ENCODE measurements at places on chromosomes 6 and 20.
A peak's percentile ranks its signal among the peaks of the same experiment; 100 is the strongest.

GRCh38 chr20:35329435-35330139 is 37.4 kb upstream of the FAM83C start:
- peak; percentile 39 for DNase-seq

GRCh38 chr20:62804627-62805154 is at the start of gene OGFR:
Gene OGFR (plus strand): TSS chr20:62804835. CDS start chr20:62804860, 25 bp downstream.
- peak; percentile 41 for DNase-seq

DNA sequence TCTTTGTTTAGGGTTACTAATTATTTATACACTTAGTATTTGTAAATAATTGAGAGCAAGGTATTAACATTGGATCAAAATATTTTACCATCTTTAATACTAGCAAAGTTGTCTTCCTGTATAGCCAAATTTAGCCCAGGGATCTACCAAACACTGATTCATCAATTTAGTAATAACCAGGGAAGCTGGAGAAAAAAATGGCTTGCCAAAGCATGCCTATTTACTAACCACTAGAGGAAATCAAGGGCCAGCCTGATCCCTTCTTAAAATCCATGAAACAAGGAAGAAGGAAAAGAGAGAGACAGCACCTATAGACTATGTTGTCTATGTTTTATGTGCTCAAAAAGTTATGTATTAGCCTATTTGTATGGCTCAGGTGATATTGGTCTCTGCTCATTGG is 450.3 kb upstream of the GJE1 start:
- peak; percentile 17 for DNase-seq

GRCh38 chr6:25494469-25494868 is 157.5 kb upstream of the SCGN start:
- no peak for DNase-seq

GRCh38 chr20:57049296-57049695 is 217.1 kb downstream of the BMP7 start:
- DNase-seq = no peak

DNA sequence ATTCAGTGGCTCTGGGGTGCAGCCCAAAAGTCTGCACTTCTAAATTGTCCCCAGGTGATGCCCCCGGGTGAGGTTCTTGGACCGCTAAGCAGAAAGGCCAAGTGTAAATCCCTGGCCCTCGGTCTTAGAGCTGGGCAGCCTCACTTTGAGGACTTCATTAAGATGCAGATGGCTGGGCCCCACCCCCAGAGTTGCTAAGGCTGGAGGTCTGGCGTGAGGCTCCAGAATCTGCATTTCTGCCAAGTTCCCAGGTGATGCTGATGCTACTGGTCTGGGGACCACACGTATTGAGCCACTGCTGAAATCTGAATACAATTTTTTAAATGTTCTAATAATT is 735 bp upstream of the SLC23A2 start:
- no peak for DNase-seq

DNA sequence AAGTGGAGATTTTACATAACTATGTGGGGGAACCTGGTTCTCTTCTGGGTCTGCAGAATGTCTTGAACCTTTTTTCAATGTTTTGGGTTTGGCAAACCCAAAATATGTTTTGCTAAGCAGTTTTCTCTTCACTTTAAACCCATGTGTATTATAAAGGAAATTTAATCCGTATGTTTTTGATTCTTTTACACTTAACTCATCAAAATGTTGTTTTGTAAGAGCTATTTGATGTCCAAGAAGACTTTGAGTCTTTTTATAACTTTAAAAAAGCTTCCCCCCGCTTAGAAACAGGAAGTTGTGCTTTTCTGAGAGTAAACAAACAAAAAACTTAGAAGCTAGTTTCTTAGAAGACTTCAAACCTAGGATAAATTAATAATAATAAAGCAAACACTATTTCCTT is 81.9 kb upstream of the CEP162 start:
- DNase-seq = peak; percentile 17

- DNase-seq = peak; percentile 25
Measured at GRCh38 chr6:150729188-150729748, 129.6 kb downstream of the PLEKHG1 start.

DNA sequence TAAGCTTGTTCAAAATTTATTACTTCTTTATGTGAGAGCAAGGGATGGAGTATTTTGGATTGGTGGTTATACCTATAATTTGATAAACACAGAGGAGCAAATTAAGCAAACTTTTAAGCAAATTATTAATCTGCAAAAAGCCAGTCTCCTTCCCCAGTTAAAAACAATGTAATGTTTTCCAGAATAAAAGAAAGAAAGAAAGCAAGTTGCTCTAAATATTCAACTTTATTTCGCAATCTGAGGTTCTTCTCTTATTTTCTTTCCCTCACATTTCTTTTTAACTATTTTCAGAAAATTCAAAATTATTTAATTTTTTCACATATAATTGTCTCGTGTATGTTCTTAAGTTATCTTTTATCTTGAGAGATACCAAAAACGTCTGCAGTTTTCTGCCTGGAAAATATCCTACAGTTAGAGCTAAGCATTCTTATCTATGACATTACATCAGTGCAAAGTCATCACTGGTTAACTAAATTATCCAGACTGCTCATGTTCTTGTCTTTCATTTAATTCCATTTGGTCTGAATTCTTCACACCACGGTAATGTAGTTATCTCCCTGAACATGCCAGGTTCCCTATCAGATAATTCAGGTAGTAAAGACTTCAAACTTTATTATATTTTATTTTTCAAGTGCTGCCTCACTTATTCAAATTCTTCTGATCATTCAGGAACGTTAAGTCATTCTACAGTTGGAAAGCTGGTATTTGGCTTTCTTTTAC is 3.3 kb upstream of the CNKSR3 start:
- no peak for DNase-seq

GRCh38 chr6:160972111-160972510 is 19.5 kb upstream of the MAP3K4 start:
- DNase-seq = peak; percentile 96

- DNase-seq = no peak
Measured at GRCh38 chr6:169799474-169799926, 48.1 kb downstream of the ERMARD start.

- peak; percentile 84 for DNase-seq
Measured at GRCh38 chr20:35398660-35399144, 13.1 kb downstream of the UQCC1 start.

- DNase-seq = no peak
Measured at GRCh38 chr20:43096126-43096930, 93.4 kb downstream of the PTPRT start.

GRCh38 chr6:163756079-163756478 is 341.6 kb downstream of the QKI start:
- no peak for DNase-seq

GRCh38 chr6:114119056-114119455 is 148.1 kb upstream of the HDAC2 start:
- DNase-seq = no peak

DNA sequence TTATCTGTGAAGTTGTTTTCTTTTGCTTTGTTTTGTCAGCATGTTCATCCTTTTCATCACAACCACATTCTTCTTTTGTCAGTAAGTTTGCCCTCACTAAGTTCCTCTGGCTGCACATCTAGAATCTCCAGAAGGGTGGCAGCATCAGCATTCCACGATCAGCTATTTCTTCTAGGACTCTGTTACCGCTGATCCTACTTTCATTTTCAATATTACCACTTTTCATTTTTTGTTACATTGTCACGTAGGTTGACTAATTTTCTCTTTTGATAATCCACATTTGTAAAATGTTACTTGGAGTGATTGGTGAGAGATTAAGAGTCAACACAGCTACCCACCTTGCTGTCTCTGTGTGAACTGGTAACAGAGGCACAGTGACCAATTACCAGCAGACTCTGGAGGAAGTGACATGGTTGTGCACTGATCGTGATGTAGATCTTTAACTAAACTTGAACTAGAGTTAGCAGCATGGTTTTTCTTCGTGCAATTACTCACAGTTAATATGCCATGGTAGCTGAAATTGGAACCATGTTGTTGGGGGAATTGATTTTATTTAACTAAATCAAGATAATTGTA is 307.9 kb upstream of the SLC35B3 start:
- no peak for DNase-seq

DNA sequence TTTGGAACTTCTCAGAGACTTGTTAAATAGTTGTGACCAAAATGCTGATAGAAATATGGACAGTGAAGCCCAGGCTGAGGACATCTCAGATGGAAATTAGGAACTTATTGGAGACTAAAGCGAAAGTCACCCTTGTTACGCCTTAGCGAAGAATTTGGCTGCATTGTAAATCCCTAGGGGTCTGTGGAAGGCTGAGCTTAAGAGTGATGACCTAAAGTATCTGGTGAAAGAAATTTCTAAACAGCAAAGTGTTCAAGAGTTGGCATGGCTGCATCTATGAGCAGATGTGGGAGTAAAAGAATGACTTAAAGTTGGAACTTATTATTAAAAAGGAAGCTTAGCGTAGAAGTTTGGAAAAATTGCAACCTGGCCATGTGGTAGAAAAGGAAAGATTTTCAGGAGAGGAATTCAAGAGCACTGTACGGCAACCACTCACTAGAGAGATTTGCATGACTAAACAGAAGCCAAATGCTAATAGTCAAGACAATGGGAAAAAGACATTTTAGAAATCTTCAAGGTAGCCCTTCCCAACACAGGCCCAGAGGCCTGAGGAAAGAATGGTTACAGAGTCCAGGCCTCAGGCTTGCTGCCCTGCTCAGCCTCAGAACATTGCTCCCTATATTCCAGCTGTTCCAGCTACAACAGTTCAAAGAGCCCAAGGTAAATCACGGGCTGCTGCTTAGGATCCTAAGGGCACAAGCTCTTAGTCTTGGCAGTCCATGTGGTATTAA is 61.6 kb upstream of the TNFRSF21 start:
- DNase-seq = no peak

DNA sequence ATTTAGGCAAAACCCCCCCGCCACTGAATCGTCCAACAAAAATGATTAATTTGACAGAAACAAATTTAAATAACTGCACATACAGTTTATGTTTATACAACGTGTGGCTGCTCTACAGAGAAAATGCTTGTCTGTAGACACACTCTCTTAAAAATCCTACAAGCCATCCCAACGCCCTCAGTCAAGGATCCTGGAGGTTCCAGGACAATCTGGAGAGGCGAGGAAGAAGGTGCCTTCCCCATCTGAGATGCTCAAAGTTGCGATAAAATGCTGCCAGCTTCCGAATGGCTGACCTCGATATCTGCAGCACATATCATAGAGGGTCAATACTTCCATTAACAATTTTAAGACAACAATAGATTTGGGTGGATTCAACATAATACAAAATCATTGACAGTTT is 25.3 kb downstream of the ZNF217 start:
- DNase-seq = no peak

DNA sequence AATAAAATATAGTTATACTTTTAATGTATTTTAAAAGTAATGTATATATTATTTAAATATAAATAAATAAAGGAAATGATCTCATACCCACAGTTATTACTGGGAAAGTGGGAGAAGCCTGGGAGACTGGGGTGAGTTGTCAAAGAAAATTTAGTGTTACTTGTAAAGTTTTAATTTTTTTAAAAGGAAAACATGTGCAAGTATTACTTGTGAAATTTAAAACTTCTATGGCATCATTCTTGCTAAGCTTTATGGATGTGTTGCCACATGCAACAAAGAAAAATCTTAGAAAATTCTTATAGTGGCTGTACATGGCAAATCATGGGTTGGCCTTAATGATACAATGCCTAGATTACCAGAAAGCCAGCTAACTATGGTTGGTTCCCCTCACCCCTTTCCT is 194.0 kb upstream of the KCNK16 start:
- peak; percentile 33 for DNase-seq

GRCh38 chr6:50565004-50565403 is 148.3 kb upstream of the TFAP2D start:
- no peak for DNase-seq

GRCh38 chr20:63017826-63018411 is 11.2 kb upstream of the BHLHE23 start:
- DNase-seq = no peak

DNA sequence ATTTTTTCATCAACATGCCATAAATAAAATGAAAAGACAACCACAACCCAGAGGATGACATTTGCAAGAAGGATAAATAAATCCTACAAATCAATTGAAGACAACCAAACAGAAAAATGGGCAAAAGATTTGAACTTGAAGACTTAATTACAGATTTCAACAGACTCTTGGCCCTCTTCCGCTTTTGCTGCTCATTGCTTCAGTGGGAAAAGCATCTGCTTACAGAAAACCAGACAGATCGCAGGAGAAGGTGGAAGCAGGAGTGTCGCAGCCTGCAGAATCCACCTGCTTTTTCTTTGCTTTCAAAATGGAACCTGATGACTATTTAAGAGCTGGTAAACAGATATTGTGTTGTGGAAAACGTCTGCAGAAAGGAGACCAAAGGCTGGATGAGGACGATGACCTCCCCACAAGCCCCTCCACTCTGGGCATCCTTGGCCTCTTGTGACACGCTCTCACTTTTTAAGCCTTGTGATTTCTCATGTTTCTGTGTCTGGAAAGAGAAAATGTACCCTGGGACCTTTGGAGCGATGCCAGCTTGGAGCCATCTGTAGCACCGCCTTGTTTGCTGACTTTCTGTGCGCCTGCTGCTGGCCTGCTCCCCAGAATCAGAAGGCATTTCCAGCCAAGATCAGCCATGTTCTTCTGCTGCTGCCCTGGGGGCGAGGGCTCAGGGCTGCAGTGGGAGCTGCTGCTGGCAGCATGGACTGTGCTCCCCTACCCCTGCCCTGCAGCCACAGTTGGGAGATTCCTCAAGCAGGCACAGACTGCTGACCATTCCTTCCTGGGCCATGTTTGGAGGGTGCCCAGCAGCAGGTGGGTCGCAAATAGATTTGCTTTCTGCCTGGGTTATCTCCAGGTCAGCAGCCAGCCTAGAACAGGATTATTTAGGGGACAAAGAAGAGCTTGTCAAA is 3.6 kb upstream of the CSTL1 start:
- no peak for DNase-seq

- DNase-seq = no peak
Measured at GRCh38 chr6:33764036-33764435, 17.3 kb upstream of the IP6K3 start.

GRCh38 chr6:113148566-113148965 is 708.6 kb upstream of the MARCKS start:
- no peak for DNase-seq

- no peak for DNase-seq
Measured at GRCh38 chr6:33997265-33997664, 148.6 kb downstream of the GRM4 start.

DNA sequence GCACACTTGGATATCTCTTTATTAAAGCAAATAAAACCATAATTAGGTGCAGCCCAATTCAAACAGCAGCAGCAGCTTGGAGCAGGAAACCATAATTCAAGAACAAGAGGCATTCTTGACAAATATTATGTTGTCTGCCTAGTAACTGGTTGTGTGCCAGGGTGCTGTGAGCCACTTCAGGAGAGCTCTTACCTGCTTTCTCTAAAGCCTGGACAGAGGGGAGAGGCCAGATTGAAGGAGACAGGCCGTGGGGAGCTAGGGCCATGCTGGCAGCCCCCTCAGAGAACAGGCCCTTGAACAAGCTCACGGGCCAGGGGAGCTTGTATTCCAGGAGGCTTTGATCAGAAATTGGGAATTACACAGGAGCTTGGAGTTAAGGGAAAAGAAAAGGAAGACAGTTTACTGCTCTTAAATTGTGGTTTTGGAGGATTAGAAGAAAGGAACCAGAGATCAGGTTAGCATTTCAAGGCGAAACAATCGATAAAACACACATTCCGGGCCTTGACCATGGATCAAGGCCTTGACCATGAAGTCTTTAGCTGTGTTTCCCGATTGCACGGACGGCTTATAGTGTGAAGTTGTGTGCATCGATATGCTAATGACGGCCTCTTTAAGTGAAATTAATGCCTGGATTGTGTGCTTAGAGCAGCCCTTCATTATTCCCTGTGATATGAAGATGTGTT is 69.8 kb upstream of the NKX2-2 start:
- DNase-seq = no peak
